Progenitor cell of endocrine pancreas (in vitro differentiated cells): ENCODE measurements at places on chromosomes 2 and 18.

GRCh38 chr2:237026981-237027711, 58.5 kb upstream of the COPS8 start:
- peak; percentile 37 for DNase-seq

GRCh38 chr2:240918258-240919091, 12.3 kb downstream of the CROCC2 start:
- peak; percentile 8 for DNase-seq

- DNase-seq: no peak
Measured at GRCh38 chr2:46438102-46438501, 41.3 kb upstream of the TMEM247 start.

DNA sequence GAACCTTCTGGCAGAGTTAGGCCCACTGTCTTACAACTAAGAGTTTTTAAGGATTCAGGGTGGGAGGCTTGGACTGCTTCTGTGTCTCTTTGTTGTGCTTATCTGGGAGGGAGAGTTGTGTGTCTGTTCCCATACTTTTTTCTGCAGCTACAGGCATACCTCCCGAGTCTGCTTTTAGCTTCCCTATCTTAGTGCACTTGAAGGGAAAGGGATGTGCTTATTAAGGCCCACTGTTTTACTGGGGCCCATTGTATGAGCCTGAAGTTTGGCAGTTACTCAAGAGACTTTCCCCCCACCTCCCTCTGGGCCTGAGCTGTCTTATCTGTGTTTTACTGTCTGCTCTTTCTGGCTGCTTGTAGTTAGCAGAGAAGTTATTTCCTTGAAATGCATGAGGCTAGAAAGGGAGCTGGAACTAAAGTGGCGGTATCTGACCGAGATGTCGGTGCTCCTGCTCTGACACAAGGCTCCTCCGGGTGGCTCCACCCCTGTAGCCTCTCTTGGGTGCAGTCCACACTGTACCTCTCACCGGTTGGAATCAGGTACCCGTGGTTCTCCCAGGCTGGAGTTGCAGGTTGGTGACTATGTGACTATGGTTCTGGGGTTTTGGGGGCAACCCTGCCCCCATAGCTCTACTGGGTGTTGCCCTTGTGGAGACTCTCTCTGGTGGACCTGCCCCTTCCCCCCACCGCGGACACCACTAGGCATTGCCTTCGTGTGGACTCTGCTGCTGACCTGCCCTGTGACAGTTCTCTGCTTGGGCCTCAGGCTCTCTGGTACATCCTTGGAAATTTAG, 12.9 kb downstream of the UBR3 start:
- no peak for DNase-seq

DNA sequence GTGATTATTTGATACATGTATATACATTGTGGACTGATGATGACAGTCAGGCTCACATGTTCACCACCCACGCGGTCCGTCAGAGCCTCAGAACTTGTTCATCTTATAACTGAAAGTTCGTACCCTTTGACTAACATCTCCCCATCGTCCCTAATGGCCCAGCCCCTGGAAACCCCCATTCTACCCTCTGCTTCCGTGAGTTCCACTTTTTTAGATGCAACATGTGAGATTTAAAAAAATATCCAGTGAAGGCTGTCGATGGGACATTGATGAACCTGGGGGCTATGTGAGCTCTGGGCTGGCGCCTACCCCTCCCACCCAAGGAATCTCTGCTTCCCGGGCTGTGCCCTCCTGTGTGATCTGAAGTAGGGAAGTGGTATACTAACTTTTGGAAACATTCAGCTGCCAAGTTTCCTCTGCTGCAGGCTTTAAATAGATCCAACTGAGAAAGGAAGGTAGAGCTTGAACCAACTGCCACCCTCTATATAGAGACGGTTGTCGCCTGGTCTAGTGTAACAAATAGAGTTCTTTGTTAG, 163.8 kb downstream of the FAM210A start:
- DNase-seq: no peak

- no peak for DNase-seq
Measured at GRCh38 chr18:5237083-5237722, 40.1 kb upstream of the AKAIN1 start.

DNA sequence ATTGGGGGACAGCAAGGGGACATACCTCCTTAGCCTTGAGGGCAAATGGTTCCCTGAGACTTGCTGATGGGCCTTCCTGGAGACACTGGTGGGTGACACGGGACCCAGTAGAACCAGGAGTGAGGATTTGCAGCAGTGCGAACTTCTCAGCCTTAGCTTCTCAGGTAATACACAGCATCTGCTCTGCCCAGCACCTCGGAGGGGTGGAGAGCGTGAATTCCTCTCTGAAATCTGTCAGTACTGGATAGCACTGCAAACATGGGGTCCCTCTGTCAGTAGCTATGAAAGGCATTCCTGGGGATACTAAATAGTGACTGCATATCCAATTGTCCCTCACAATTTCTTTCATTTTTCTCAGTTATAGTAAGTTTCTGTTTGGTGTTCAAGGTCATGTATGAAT, 151.7 kb downstream of the GBX2 start:
- no peak for DNase-seq

- no peak for DNase-seq
Measured at GRCh38 chr2:169818241-169818640, 6.5 kb downstream of the METTL5 start.

- no peak for DNase-seq
Measured at GRCh38 chr2:185161701-185162100, 563.4 kb downstream of the ZNF804A start.

DNA sequence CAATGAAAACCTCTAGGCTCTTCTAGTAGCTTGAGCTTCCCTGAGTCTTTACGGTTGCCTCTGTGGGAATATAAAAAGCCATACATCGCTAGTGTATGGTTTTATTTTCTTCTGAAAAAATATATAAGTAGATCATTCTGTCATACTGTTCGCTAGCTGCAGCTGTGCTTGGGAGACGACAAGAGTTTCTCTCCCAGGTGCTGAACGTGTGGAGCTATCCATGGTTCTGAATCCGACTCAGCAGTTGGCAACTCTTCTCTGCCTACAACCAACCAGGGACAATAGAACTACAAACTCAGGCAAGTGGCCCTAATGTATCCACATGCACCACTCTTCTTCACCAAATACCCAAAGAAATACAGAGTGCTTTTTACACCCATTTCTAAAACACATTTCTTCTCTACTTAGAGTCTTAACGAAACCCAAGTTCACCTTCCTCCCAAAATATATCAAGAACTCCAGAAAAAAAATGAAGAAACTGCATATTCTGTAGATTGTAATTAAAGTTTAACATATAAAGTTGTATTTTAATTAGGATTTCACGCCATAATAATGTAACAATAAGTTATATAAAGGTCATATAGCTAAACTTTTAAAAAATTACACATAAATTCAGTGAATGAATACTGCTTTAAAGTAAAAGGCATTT, 2.2 kb upstream of the KCNH7 start:
- peak; percentile 75 for DNase-seq

- no peak for DNase-seq
Measured at GRCh38 chr2:200104015-200104414, 148.6 kb downstream of the MAIP1 start.

DNA sequence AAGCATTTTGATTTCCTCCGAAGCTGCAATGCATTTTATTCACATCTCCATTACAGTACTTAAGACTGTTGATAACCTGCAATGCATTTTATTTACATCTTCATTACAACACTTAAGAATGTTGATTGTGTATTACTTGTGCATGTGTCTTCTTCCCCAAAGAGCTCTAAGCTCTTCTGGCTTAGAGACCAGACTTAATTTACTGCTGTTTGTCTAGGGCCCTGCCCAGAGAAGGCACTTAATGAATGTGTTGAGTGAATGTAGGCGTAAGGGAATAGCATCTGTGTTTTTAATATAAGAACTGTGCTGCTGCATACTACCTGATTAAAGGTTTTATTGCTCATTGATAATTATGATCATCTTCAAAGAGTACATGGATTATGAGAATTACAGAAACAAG, 295.6 kb downstream of the ZNF385B start:
- DNase-seq: no peak

GRCh38 chr18:70249118-70249517, 39.7 kb upstream of the SOCS6 start:
- no peak for DNase-seq

DNA sequence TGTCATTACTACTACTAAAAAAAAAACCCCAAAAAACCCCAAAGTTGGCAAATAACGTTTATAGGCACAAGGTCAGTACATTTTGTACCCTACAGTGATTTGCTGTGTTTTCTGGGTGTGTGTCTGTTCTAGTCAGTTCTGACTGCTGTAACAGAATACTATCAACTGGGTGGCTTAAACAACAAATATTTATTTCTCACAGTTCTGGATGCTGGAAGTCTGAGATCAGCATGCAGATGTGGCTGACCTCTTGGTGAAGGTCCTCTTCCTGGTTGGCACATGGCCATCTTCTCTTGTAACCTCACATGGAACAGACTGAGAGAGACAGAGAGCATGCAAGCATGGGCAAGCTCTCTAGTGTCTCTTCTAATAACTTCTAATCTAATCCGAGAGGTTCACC, 103.1 kb downstream of the CERS6 start:
- DNase-seq: no peak

- no peak for DNase-seq
Measured at GRCh38 chr18:39481281-39481680, 1915.7 kb upstream of the CELF4 start.

DNA sequence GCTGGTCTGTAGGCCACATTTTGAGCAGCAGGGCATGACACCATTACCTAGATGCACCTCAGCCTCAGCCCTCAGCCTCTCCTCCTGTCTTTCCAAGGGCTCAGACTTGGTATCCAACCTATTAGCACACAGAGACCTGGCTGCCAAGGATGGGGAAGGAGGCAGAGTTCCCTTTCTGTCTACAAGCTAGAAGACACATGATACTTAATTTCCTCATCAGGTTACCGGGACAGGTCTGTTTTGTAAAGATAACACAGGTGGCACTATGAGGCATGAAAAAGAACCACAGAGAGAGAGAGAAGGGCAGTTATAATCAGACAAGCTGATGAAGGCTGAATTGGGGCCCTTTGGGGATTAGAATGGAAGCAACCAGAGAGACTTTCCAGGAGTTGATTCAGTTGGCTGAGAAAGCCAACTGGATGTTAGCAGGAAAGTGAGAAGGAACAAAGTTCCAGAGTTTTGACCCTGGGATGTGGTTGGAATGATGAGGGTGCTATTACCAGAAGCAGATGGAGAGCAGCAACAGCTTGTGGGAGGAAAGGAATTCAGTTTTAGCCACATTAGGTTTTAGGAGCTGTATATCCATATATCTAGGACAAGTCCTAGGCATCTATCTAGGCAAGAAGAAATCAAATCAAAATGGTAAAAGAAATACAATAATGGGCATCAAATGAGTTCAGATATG, 46.0 kb upstream of the RMND5A start:
- no peak for DNase-seq

GRCh38 chr2:142952793-142953494, 75.5 kb downstream of the KYNU start:
- no peak for DNase-seq

GRCh38 chr2:179348906-179349305, 84.3 kb upstream of the SESTD1 start:
- no peak for DNase-seq

GRCh38 chr2:131543385-131543891, 15.8 kb downstream of the CCDC74A start:
- no peak for DNase-seq

DNA sequence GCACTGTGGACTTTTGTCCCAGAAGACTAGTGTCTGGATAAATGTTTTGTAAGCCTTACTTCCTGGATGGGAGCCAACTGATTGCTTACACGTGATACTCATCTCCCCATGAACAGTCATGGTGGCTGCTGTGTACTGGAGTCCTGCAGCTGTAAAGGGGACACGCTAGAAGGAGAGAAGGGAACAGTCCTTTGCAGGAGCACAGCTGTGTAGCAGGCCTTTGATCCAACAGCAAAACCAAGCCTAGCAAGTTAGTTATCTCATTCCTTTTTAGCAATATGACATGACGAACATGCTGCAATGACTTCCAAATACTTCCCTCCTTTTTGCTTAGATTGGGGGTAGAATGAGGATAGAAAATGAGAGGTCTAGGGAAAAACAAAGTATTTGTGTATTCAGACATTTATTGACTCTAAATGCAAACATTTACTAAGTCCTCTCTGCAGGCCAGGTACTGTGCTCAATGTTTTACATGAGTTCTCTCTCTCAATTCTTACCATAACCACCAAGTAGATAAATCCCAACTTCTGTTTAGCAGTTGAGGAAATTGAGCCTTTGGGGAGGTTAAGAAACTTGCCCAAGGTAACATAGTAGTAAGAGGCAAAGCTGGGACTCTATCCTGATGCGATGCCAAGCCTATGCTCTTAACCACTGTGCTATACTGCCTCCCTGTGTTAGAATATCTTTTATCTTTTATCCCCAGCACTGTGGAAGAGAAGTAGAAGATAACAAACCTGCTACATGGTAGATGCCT, 55.4 kb upstream of the CD28 start:
- DNase-seq: no peak
